ENCODE measurements at places on chromosomes 11 and 22.

GRCh38 chr11:10807493-10808234, 1.1 kb downstream of the EIF4G2 start:
- DNase-seq: no peak

DNA sequence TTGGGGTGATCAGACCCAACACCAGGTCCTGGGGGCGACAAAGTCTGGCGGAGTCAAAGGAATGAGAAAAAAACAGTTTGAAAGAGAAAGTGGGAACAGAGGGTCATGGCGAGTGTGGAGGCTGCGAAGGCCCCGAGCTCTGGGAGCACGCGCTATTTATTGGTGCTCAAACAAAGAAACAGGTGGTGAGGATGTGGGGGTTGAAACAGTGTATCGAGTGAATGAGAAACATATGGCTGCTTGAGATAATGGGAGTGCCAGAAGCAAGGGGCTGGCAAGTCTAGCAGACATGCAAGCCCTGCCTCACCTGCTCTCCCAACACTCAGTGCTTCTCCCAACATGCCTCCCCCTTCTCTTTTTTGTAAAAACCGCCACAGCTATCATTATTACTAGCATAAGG, 7.8 kb upstream of the DUSP18 start:
- no peak for DNase-seq

DNA sequence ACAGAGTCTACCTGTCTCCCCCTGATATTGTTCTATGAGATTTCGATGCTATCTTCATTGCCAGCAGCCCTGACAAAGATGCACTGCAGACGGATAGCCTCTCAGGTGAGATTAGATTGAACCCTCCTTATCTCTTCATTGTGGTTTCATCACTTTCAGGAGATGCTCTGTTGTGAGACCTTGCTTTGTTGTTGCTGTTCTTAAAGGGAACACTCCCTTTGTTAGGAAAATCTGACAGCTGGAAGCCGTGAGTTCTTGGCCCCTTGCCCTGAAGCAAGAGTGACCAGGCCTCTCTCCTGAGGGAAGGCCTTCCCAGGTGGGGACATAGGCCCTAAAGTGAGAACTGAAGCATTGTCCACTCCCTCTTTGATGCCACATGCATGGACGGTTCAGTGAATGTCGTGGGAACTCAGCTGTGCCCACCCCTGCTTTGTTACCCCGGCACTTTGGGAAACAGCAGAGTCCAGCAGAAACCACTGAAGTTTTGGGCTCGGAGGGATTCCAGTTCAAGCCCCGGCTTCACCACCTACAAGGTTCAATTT, 976.1 kb downstream of the TBC1D22A start:
- no peak for DNase-seq

GRCh38 chr11:875203-875602, 32.6 kb downstream of the TSPAN4 start:
- DNase-seq: no peak

DNA sequence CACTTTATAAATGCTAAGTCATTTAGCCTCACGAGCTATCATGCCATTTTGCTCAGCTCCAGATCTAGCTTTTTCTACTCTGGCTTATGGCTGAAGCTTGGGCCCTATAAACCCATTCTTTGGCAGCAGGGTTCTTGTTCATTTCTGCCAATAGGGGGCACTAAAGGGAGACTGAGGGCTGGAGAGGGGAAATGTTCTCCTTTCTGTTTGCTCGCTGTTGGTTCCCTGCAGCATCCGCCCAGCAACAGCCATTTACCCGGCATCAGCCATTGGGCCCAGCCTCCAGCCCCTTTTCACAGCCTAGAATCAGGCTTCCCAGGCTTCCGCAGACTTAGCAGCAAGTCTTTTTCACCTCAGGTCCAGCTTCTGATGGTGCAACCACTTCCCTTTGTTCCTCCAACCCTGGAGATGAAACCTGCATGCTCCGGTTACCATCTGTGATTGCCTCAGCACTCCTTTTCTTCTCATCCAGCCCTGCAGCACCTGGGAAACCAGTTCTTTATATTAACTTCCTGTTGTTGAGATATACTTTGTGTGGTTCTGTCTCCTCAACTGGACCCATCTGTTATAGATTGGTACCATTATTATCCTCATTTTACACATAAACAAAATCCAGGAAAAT, 4.2 kb upstream of the ME3 start:
- DNase-seq: no peak

- peak; percentile 63 for DNase-seq
Measured at GRCh38 chr11:102287964-102288724, 29.1 kb upstream of the BIRC3 start.

DNA sequence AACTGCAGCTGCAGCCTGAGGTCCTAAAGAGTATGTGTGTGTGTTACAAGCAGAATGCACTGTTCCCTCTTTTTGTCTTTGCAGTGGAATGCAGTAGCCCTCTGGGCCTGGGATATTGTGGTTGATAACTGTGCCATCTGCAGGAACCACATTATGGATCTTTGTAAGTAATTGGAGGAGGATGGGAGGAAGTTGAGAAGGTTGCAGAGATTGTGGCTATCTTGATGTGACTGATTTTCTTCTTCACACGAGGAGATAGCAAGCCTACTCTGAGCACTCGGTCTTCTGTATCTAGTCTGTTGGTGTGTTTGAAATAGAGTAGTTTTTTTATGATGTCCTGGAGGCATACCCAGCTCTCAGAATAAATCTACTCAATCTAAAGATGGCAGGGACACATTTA, 2.3 kb downstream of the RBX1 start:
- DNase-seq: no peak

DNA sequence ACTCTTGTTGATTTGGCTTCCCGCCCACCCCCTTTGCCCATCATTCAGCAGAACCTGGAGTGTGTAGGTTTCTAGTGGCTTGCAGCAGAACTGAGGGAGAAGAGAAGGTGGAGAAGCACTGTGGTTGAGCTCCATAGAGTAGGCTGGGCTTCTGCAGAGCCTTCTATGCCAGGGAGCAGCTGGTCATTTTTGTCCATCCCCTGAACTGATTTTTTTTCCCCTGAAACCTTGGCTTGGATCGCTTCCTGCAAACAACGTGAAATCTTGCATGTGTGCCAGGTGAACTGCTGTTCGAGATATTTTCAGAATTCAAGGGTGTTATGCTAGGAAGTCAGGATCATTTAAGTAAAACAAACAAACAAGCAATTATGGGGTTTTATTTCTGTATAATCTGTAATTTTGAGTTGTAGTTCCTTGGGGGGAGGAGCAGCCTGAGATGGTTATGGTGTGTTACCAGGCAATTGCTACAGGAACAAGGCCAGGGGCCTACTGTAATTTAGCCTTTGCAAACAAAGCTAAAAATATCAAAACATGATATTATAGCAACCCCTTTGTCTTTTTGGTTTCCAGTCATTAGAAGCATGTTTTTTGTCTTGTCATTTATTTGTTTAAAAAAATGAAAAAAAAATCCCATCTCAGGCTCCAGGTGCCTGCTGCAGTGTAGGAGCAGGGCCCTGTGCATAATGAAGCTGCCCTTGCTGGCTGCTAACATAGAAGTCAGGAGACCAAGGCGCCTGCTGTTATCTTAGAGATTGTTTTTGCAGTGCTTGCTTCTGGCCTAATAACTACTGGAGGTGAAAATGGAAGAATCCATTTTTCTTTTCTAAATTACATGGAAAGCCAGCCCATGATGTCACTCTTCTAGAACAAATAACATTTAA, 152.4 kb upstream of the TTC12 start:
- no peak for DNase-seq

DNA sequence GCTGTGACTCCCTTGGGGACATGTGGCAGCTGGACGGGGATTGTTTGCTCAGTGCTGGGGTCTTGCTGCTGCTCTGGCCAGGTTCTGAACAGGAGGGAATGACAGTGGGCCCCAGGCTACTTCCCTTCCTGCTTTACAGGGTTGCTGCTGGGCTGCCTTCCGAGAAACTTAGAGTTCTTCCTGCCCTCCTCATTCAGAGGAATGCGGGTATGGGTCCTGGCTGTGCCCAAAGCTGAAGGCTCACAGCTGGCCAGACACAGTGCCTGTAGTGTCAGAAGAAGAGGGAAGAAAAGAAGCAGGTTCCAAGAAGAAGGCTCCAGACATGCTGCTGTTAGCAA, 108.3 kb upstream of the PARVA start:
- no peak for DNase-seq

DNA sequence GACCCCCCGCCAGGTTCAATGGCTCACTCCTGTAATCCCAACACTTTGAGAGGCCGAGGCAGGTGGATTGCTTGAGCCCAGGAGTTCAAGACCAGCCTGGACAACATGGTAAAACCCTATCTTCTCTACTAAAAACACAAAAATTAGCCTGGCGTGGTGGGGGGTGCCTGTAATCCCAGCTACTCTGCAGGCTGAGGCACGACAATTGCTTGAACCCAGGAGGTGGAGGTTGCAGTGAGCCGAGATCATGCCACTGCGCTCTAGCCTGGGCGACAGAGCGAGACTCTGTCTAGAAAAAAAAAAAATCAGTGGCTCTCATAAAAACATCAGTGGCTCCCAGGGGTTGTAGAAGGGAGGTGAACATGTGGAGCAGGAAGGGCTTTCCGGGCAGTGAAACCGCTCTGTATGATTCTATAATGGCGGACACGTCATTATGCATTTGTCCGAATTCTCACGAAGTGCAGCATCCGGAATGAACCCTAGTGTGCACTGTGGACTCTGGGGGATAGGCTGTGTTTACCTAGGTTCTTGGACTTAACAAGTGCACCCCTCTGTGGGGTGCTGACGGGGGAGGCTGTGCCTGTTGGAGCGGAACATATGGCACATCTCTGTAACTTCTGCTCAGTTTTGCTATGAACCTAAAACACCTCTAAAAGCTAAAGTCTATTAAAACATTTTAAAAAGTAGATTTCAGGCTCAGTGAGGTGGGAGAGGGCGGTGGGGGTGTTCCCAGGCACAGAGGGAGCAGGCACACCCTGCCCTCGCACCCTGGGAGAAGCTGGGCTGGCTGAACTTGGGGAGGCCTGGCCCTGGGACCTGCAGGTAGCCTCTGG, 49.1 kb upstream of the SEPTIN5 start:
- no peak for DNase-seq

- no peak for DNase-seq
Measured at GRCh38 chr11:116874251-116874650, 36.8 kb upstream of the APOA1 start.

GRCh38 chr22:20931126-20931654, 14.0 kb downstream of the CRKL start:
- DNase-seq: no peak

GRCh38 chr11:119389611-119390254, 8.2 kb upstream of the USP2 start:
- DNase-seq: no peak

DNA sequence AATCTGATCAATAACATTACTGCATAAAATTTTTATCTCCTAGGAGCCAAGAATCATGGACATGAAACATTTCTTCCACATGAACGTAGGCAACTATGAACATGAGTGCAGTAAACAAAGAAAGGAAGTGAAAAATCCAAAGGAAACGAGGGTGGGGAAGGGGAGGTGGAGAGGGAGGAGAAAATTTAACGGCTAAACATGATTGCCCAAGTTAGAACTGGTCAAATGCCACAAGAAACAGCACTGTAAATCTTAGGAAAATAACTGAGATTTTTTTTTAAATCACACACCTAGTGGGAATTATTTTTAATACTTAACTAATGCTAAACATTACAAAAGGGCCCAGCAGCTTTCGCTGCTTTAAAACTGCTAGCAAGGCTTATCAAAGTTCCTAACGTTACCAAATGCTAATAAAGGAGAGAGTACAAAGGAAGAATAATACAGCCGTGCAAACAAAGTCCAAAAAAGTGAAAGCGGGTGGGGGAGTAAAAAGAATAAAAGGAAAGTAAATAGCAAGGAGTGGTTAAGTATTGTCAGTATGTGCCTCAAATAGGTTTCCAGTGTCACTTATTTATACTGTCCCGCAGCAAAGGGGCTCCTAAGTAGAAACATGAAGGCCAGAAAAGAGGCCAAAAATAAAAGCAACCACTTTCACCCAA, 13.7 kb downstream of the NARS2 start:
- DNase-seq: no peak

DNA sequence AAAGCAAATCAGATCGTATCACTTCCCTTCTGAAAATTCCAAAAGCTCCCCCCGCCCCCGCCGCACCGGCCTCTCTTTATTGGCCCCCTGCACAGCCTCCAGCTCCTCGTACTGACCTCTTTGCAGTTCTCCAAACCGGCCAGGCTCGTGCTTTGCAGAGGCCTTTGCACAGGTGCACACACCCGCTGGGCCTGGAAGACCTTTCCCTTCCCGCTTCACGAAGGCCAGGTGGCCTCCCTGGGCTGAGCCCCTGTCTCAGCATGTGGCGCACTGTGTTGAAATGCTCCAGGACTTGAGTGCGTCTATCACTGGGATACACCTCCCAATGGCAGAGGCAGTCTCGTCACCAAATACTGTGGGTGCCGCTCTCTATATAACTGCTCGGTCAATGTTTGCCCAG, 13.2 kb upstream of the ADA2 start:
- no peak for DNase-seq

GRCh38 chr11:56706486-56706885, 7.6 kb downstream of the OR9G1 start:
- DNase-seq: no peak

DNA sequence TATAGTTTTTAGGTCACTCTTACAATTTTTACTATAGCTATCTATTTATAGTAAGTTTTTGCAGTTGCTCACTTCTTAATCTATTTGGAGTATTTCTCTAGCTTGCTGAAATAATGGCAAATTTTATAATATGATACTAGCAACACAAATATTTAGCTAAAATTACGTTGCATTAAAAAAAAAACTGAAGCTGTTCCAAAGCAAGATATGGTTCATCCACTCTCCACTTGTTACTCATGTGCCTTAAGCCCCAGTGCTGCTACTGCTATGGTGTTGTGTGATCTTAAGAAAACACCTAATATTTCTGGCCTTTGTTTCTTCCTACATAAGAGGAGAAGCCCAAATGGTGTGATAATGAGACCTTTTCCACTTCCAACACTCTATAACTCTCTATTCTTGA, 479 bp downstream of the MMP3 start:
- no peak for DNase-seq

DNA sequence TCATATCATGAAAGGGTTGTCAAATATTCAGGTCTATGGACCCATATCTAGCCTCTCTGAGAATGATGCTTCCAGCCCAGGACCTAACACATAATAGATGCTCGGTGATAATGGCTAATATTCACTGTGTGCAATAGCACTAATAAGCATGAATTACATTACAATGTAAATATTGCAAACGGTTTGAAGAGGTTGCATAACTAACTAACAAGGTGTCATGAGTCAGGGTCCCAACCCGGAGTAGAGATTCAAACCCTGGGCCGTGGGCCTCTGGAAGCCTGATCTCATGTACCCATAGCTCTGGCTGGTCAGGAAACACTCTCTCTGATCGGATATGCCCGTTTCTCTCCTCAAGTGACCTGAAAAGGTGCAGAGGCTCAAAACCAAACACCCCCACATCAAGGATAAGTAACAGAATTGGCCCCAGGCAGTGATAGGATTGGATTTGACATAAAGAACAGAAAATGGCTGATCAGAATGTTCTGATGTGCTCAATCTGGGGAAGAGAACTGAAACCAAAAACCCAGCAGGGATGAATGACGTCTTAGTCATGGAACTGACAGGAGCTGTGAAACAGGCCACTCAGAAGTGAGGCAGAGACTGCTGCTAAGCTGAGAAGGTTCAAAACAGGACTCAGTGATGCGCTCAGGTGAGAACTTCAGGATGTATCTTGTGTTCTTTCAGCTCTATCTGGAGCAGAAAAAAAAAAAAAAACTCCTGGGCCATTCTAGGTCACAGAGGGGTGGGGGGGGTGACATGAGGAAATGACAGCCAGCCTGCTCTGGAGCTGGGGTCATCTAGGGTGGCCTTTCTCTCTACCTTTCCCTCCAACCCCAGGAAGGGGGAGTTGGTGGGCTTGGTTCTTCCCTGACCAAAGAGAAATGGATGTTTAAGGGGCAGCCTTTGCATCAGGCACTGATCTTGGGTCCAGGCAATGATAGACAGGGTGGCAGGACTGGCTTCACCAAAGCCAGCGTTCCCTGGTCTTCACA, 6.6 kb upstream of the KCTD17 start:
- DNase-seq: no peak

- no peak for DNase-seq
Measured at GRCh38 chr11:119368121-119369034, 13.1 kb downstream of the USP2 start.
